ENCODE measurements at places on chromosomes 3 and 15. TPM values are rescaled to one million over a fixed set of nuclear protein-coding genes. Genes with fewer than 3 reads are reported as not detected.

LYZL4 gene
- not detected for total RNA-seq

HTR3E gene
- not detected for total RNA-seq

SHF gene
- 1.4 TPM for total RNA-seq

CSNK1G1 gene
- total RNA-seq: 24.4 TPM

ARIH1 gene
- 57.6 TPM for total RNA-seq

OR5K2 gene
- not detected for total RNA-seq

TRANK1 gene
- total RNA-seq: 14.9 TPM

B3GALNT1 gene
- total RNA-seq: 30.3 TPM

IQCF5 gene
- total RNA-seq: not detected

TTC21A gene
- total RNA-seq: 3.0 TPM

FBXW12 gene
- not detected for total RNA-seq

SST gene
- not detected for total RNA-seq

CHAC1 gene
- total RNA-seq: 2.8 TPM

P2RY1 gene
- total RNA-seq: 1.2 TPM

THRB gene
- 4.5 TPM for total RNA-seq

VGLL4 gene
- total RNA-seq: 81.0 TPM

OSBPL10 gene
- 10.7 TPM for total RNA-seq

HRG gene
- total RNA-seq: not detected

ZNF80 gene
- total RNA-seq: not detected

SAMD7 gene
- not detected for total RNA-seq

GMNC gene
- total RNA-seq: not detected

SLC6A1 gene
- total RNA-seq: under 0.01 TPM

SV2B gene
- not detected for total RNA-seq

TNNC1 gene
- total RNA-seq: 2.7 TPM

GMPPB gene
- total RNA-seq: 37.3 TPM

SEMA5B gene
- 3.6 TPM for total RNA-seq

BFSP2 gene
- not detected for total RNA-seq

ASB14 gene
- total RNA-seq: under 0.01 TPM

SPATA12 gene
- total RNA-seq: under 0.01 TPM

HPS3 gene
- 28.7 TPM for total RNA-seq

TEX55 gene
- not detected for total RNA-seq

BNC1 gene
- total RNA-seq: 0.13 TPM

TICRR gene
- total RNA-seq: 1.2 TPM

ADAMTSL3 gene
- total RNA-seq: 0.56 TPM

PLCH1 gene
- total RNA-seq: 0.06 TPM

GPR149 gene
- total RNA-seq: not detected

C2CD4A gene
- 0.06 TPM for total RNA-seq

HCN4 gene
- total RNA-seq: not detected

MGLL gene
- total RNA-seq: 18.4 TPM

CRYBG3 gene
- total RNA-seq: 27.3 TPM

CCDC13 gene
- 0.50 TPM for total RNA-seq

ACTC1 gene
- not detected for total RNA-seq

ADPRH gene
- total RNA-seq: 3.6 TPM

AGTR1 gene
- 0.40 TPM for total RNA-seq

GPR15 gene
- total RNA-seq: not detected

ATP13A4 gene
- 0.31 TPM for total RNA-seq

FBXO40 gene
- total RNA-seq: not detected

GOLGA8F gene
- total RNA-seq: not detected

C3orf85 gene
- not detected for total RNA-seq

SGO1 gene
- total RNA-seq: 4.6 TPM

FAM174B gene
- 5.0 TPM for total RNA-seq

PRKCD gene
- 5.0 TPM for total RNA-seq

GPX1 gene
- 415 TPM for total RNA-seq

CTXN2 gene
- total RNA-seq: not detected

ARRDC4 gene
- 4.4 TPM for total RNA-seq

SH3GL3 gene
- total RNA-seq: not detected

ZNF501 gene
- 7.3 TPM for total RNA-seq

CISH gene
- total RNA-seq: 0.53 TPM

Measured in aortic smooth muscle cell (primary cell).